ENCODE measurements at places on chromosomes 11 and 22.

DNA sequence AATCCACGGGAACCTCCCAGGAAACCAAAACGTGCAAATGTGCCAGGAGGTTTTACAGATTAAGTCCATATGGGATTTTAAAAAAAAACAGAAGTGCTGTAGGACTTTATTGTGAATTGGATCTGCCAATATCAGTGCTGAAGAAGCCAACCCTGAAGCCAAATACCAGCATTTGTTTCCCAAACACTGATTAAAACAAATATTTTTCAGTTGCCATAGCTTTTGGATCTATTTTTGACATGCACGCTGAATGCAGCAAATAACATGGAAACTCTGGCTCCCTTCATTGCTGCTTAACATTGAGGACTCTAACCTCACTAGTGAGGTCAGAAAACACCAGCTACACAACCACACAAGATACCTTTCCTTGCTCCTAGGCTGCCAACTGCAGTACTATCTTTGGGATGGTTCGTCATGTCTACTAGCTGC lies 28.4 kb upstream of the SIK2 start:
- DNase-seq = no peak

GRCh38 chr11:22627421-22627820 lies 1.8 kb upstream of the FANCF start:
- no peak for DNase-seq

DNA sequence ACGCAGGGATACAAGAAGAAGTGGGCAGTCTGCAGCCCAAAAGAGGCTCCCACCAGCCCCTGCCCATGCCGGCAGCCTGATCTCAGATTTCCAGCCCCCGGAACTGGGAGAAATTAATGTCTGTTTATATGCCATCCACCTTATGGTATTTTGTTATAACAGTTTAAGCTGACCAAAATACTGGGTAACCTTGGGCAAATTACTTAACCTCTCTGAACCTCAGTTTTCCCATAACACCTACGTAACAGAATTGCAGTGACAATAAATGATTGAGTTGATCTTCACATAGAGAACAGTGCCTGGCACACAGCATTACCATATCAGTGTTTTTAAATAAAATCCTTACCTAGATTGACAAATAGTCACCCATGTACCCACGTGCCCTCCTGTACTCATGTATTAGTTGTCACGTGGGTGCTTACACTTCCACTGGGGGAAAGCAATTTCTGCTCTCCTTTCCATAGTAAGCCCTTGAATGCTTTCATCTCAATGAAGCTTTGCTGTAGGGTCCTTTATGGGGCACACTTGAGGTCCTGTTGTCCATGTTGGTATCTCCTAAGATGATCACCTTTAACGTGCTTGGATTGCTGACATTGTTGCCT lies 54.2 kb upstream of the PHF21A start:
- DNase-seq = no peak

- DNase-seq = no peak
Observed at GRCh38 chr11:65476632-65477148, 22.2 kb upstream of the MALAT1 start.

- no peak for DNase-seq
Observed at GRCh38 chr11:11346303-11346702, 6.7 kb downstream of the CSNK2A3 start.

- no peak for DNase-seq
Observed at GRCh38 chr22:19038728-19039447, 83.3 kb downstream of the DGCR2 start.

DNA sequence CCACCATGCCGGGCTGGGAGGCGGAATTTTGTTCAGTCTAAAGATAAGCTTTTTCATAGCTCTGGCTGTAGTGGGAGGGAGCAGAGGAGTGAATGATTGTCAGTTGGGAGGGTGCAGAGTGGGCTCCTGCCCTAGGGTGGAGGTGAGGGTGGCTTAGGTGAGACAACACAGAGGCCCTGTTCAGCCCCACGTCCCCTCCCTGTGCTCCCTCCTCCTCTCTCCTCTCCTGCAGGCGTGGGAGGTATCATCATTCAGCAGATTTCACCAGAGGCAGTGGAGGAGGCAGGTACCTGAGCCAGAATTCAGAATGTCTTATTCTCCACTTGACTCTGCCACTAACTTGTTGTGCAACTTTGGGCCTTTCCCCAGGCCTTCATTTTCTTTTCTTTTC lies 1.7 kb upstream of the THRSP start:
- DNase-seq = no peak

DNA sequence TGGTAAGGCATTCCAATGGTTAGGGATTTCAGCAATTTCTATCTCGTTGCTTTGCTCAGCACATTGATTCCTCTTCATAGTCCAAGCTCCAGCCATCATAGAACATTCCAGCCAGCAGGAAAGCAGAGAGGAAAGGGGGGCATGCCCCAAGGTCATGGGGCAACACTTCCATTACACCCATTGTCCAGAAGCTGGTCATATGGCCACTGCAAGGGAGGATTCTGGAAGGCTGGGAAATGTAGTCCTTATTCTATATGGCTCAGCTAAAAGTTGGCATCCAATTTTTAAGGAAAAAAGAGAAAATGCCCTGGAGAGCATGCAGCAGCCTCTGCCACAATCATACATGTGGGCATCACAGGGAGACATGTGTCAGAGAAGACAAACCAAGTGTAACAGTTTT lies 47.1 kb upstream of the RCN1 start:
- DNase-seq = no peak

DNA sequence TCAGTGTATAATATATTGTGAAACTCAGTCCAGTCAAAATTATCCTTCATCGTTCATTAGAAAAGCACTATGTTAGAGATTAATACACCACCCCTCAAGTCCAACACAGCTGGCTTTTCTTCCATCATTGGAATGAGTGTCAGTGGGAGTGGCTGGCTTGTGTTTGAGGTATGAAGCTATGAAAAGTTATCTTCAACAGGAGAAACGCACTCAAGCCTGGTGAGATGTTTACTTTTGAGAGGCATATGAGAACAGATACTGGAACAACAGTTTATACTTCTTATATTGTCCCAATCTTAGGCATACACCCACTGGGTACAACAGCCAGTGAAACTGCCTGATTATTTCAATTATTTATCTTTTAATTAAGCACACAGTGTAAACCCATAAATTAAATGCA lies 34.3 kb downstream of the PLEKHB1 start:
- DNase-seq = no peak

- DNase-seq = no peak
Observed at GRCh38 chr11:81039916-81040524, 1599.2 kb upstream of the TENM4 start.

GRCh38 chr22:35548722-35549112 lies 8.1 kb downstream of the RASD2 start:
- no peak for DNase-seq

DNA sequence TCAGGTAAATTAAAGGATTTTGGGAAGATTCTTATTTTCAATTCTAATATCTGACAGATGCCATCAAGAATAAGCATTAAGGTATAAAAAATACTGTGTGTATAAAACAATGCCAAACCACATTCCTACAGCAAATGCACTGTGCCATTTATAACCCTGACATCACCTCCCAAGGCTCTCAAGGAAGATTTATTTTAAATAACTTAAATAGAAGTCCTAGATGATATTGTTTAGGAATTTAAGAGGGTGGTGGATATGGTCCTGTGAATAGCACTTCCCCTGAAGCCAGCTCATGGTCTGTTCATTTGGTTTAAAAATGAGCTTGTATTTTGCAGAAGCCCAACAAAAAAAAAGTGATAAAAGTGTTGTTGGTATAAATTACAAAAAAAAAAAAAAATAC lies 32.1 kb downstream of the PPIL2 start:
- DNase-seq = no peak

DNA sequence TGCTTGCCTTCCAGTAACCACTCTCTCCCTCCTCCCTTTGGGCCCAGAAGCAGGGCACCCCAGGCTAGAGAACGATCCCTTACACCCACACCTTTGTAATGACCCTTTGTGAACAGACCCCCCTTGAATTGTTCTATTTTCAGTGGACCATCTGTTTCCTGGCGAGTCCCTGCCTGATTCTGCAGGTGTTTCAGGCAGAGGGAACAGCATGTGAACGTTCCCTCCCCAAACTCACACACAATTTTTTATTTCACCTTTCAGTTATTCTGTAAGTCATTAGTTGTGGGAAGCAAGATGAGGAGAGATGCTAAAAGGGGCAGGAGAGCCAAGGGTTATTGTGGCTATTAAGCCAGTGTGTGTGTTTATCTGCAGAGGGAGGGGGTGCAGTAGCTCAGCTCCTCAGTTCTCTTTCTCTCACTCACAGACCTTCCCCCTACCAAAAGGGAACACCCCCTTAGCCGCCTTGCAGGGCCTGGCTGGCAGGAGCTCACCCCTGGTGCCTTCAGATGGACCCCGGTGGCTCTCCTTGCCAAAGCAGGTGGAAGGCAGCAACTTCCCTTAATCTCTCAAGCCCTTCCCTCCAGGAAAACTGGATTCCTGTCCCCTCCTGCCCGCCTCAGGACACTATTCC lies 64.8 kb upstream of the SPON1 start:
- DNase-seq = no peak

- no peak for DNase-seq
Observed at GRCh38 chr11:61472282-61472681, 36.3 kb upstream of the LRRC10B start.

GRCh38 chr11:27040302-27041115 lies at the start of gene BBOX1:
TSS of gene BBOX1 (plus strand) at chr11:27040815. CDS start at chr11:27055431, 14,616 bp downstream.
- DNase-seq = no peak

- DNase-seq = no peak
Observed at GRCh38 chr11:67238894-67239782, 27.1 kb upstream of the GRK2 start.

DNA sequence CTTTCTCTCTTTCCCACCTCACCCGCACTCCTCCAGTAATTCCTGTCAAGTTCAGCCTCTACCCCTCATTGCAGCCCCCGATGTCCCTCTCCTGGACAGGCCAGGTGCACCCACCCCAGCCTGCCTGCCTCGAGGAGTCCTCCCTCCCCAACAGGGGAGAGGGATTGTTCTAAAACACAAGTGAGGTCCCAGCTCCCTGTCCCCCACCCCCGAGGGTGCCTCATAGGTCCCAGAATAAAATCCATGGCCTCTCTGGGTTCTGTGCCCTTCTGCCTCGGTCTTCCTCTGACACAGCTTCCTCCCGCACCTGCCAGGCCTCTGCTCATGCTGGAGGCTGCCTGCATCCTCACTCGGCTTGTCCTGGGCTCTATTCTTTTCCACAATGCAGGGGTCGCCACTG lies 720.1 kb downstream of the BRD1 start:
- no peak for DNase-seq

DNA sequence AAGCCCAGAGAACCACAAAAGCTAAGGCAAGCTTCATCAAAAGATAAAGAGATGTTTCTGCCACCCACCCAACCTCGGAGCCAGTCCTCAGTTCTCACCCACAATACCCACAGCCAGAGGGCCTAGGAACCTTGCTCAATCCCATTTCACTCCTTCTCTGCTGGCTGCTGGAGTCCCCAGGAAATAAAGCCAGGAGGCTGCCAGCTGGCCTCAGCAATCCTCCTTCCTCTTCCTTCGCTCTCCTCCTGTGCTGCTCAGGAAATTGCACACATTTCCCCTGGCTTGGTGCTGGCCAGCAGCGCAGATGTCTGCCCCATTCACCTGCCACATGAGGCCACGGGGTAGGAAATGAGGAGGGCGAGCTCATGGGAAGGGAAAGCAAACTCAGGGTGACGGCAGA lies 91.8 kb upstream of the LDLRAD3 start:
- no peak for DNase-seq

DNA sequence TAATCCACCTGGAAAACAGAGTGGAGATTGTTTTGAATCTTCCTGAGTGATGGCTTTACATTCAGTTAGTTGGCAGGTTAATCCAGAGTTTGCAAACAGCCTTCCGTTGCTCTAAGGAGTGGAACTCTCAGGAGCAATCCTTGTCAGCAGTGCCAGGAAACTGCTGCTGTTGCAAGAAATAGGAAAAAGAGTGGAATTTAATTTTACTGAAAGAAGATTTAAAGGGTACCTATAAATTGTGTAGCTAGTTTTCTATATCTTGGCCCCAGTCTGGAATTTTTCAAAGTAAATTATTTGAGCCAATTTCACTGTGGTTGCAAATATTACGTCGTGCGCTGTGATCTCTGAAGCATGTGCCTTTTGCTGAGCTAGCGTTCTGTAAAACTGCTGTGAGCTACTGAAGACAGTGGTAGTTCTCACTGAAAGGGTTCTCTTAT lies 55.5 kb upstream of the SLC5A12 start:
- no peak for DNase-seq

DNA sequence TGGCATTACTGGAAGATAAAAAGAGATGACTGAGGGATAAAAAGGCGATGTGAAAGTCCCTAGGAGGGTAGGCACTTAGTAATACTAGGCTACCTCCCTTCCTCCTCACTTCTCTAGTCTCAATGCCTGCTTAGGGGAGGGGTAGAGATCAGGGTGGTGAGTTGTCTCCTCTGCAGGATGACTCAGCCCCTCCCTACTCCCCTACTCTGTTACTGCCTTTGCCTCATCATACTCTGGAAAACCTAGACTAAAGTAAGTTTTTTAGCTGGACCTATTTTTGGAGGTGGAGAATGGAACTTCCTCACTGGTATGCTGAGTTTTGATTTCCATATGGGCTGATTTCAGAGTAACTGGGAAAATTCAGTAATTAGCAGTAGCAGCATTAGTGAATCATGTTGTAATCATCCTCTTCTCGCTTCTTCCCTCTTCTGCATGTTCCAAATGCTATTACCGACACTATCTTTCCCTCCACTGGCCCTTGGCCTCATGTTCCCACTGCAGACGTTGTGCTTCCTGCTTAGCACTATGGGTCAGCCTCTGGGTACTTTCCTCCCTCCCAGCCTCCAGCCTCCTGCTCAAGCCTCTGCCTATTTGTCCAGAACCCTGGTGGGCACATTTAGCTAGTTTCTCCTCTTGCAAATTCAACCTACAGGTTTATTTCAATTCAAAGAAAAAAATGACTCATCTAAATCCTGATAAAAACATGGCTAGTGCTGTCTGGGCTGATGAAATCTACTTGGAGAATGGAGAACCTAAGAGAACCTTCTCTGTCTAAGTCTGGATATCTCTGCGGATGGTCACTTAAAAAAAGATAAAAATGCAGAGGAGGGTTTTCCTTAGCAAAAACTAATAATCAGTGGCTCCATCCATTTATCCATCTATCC lies 281.7 kb downstream of the ST3GAL4 start:
- no peak for DNase-seq

DNA sequence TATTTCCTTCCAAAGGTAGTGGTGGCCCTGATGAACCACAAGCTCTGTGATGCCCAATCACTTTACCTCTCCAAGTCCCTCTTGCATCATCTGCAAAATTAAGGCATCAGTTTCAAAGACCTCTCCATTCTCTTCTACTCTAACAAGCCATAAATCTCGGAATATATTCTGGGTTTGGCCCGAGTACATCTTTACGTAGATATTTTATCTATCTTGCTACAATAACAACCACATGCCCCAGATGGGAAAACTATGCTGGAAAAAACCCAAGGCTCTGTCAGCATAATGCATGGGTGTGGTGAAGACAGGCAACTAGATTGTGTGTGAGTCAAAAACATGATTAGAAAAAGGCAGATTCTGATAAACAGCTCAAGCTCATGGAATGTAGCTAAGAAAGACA lies 228.2 kb upstream of the BLID start:
- DNase-seq = no peak

DNA sequence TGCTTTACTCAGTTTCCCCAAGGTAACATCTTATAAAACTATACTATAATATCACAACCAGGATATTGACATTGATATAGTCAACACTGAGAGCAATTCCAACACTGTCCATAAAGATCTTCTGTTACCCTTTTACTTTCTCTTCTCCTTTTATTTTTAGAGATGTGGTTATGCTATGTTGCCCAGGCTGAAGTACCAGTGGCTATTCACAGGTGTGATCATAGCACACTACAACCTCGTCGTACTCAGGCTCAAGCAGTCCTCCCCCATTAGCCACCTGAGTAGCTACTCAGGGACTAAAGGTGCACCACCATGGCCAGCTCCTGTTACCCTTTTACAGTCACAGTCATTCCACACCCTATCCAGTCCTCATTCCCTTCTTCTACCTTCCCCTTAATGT lies 119.7 kb downstream of the CWF19L2 start:
- no peak for DNase-seq
